ENCODE measurements at places on chromosomes 7 and 10.
A peak's percentile ranks its signal among the peaks of the same experiment; 100 is the strongest.

DNA sequence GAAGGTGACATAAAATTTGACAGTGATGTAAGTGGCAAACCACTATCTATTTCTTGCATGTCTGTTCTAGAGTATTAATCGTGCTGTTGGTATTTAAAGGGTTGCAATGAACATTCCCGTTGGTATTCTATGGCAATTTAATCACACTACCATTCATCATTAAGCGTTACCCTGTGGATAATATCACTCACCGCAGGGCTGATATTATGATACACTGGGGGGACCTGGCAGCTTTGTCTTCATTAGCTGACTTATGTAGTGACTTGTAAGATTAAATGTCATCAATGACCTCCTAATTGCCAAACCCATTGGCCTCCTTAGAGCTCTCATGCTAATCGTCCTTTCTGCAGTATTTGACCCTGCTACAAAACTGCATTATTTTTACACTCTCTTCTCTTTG, 624.5 kb upstream of the VSTM2A start:
- peak; percentile 59 for ATAC-seq

GRCh38 chr10:114893251-114893650, 44.7 kb upstream of the TRUB1 start:
- ATAC-seq = peak; percentile 57

- peak; percentile 44 for ATAC-seq
Measured at GRCh38 chr10:102735065-102735562, 8.6 kb upstream of the WBP1L start.

- no peak for ATAC-seq
Measured at GRCh38 chr10:67816719-67817118, 21.3 kb downstream of the DNAJC12 start.

- no peak for ATAC-seq
Measured at GRCh38 chr10:132977807-132978206, 35.4 kb upstream of the CFAP46 start.

DNA sequence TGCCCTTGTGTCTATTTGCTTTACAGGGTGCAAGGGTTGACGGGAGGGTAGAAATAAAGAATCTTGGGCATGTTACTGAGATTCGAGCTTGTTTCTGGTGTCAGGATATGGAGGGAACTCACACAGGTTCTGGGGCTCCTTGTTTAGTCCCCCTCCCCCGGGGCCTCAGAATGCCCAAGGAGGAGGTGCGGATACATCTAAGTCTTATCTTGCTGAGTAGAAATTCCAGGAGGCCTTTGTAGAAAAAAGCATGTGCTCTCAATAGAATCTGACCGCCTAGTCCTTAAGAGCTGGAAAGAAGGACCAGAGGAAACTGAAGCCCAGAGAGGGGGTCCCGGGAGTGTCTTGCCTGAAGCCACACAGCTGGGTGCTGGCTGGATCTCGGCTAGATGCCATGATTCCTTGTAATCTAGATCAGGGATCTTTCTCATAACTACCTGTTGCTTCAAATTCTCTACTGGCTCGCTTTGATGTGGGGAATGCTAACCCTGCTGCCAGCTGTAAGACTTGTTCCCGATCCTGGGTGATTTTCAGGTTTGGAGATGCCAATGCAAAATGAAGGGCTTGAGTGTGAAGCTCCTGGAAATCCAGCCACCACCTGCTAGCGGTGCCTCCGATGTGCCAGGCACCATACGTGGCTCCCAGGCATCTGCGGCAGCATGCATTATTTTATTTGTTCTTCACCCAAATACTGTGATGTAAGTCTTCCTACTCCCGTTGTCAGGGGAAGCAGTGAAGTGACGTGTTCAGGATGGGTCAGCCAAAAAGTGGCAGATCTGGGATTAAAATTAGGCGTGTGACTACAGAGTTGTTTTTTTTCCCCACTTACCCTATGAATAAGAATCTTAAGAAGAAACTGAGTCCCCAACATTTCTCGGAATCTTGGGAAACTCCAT, 226.0 kb downstream of the TCF7L2 start:
- no peak for ATAC-seq

- no peak for ATAC-seq
Measured at GRCh38 chr7:10475940-10476641, 497.6 kb upstream of the PHF14 start.

DNA sequence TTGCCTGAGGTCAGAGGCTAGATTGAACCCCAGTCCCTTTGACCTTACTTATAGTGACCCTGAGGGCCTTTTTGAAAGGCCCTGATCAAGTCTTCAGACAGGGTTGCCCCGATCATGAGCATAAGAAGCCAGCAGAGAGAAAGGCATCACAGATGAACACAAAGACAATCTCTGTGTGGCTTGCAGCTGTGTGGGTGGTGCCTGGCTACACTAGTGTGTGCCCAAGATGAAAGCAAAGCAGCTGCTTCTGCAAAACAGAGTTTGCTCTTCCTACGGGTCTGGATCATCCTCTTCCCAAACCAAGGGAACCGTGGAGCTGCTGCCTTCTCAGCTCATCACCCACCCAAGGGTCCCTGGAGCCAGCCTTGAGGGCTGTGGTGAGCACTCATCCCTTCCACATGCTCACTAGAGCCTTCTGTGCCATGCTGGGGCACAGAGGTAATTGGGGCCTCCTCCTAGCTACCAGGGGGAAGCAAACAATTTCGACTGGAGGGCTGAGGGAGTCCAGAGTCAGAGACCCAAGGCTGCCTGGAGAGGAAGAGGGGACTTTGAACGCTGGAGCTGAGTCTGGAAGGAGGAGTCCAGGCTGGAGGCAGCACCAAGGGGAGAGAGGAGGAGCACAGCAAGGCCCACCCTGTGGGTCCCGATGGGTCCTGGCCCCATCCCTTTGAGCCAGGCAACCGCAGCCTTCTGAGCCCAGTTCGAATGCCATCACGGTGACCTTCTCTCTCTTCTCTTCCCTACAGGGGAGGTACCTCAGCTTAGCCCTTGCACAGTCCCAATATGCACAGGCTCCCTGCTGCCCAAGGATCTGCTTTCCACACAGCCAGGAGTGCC, 42.3 kb downstream of the ANTXRL start:
- no peak for ATAC-seq

DNA sequence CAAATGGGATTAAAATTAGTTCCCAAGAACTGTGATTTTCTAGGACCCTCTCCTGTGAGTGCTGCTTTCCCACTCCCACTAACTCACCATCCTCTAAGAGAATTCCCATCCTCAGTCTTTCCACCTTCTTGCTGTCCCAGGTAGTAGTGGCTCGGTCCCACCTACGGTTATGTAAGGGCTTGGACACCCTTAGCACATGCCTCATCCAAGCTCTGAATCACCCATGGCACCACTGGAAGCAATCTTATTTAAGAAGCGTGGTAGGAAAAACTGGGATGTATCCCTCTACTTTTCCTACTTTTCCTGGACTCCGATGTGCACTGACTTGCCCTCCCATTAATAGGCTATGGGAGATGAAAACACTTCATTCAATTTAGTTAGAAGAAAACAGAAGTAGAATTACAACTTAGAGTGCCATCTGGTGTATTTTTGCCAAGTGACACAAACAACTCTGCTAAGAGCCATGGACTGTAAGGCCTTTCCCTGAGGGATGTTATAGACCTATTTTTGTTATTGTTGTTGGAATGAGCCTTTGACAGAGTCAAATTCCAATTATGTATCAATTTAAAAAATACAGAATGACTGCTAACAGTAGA, 13.7 kb upstream of the ANKRD22 start:
- no peak for ATAC-seq

DNA sequence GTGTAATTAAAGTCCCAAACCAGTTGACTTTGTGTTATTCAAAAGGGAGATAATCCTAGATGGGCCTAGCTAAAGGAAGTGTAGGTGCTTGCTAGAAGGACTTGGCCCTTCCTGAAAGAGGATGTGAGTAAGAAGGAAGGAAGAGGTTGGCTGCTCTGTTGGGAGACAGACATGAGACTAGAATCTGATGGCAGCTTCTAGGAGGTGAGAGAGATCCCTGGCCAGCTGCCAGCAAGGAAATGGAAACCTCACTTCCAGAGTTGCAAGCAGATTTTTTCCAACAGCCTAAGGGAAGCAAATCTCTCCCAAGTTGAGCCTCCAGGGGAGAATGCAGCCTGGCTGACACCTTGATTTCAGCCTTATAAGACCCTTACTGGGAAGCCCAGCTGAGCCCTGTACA, 368.4 kb upstream of the ZMIZ1 start:
- ATAC-seq = no peak

DNA sequence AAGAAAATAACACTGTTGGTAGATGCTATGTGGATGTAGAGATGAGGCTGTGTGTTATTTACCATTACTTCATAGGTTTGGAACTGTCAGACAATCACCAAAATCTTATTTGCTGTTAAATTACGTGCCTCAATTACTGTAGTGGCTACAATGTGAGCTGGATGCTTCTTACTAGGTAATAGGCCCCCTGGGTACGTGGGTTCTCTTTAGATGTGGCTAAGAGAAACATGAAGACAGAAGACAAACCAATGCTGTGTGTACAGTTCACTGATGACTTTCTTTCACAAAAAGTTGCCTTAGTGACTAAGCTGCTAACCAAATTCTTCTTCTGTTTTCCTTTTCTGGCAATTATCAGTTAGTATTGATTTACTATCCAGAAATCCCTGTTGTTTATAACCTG, 144.6 kb downstream of the SEMA3E start:
- ATAC-seq = no peak

GRCh38 chr7:77441046-77441445, 24.9 kb upstream of the GSAP start:
- no peak for ATAC-seq

DNA sequence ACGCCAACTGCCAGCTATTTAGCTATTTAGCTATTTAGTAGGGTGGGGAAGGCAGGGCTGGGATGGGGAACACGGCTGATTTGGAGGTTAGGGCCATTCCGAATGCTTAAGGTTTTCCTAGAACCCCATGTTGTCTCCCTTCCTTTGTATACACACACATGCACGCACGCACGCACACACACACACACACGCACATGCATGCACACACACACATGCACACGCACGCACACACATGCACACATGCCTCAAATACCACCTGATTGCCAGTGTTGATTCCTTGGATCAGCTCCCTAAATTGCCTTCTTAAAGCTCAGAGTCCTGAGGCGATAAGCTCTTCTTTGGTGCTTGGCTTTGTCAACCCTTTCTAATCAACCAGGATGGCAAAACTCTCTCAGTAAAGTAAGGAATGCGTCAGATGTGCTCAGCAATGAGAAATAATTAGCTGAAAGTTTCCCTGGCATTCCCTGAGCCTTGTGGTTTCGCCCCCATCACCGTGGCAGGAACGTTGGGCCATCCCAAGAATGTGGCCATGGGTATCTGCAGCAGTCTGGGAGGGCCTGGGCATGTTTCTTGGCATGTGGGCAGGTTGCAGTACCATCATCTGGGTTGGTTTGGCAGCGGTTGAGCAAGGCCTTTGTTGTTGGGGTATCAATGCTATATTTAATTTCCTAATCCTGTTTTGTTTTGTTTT, 305.6 kb downstream of the LRMDA start:
- no peak for ATAC-seq

- no peak for ATAC-seq
Measured at GRCh38 chr7:128395748-128396147, 14.0 kb downstream of the IMPDH1 start.

DNA sequence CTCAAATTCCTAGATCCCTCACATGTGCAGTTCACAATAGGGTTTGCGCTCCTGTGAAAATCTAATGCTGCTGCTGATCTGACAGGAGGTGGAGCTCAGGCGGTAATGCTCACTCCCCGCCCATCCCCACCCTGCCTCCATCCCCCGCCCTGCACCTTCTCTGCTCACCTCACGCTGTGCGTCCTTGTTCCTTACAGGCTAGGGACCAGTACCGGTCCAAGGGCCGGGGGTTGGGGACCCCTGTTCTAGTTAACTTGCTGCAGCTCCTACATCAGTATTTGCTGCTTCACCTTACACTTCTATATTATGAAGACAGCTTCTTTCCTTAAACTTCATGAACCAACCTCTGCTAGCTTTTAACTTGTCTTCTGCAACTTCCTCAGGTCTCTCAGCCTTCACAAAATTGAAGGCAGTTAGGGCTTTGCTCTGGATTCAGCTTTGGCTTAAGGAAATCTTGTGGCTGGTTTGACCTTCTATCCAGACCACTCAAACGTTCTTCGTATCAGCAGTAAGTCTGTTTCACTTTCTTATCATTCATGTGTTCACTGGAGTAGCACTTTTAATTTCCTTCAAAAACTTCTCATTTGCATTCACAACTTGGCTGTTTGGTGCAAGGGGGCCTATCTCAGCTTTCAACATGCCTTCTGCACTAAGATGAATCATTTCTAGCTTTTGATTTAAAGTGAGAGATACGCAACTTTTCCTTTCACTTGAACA, 1.7 kb upstream of the TNKS2 start:
- ATAC-seq = peak; percentile 30

- ATAC-seq = no peak
Measured at GRCh38 chr10:66550351-66550750, 375.5 kb upstream of the LRRTM3 start.

DNA sequence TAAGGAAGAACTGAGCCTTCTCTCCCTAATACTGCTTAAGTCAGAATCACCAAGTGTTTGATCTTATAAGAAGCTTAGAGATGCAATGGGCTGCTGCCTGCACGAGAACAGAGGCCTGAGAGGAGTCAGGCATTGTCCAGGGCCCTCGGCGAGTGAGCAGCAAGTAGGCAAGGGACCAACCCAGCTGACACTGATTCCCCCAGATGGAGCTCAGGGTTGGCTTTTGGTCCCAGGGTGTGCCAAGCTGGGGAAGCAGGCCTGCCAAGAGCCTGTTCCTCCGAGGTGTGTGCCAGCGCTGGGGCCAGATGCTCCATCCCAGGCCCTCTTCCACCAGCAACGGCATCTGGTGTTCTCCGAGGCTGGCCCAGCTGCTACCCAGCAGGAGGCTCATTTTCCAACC, 222.0 kb upstream of the ZMIZ1 start:
- ATAC-seq = no peak

- no peak for ATAC-seq
Measured at GRCh38 chr7:2117646-2118045, 115.1 kb downstream of the MAD1L1 start.

DNA sequence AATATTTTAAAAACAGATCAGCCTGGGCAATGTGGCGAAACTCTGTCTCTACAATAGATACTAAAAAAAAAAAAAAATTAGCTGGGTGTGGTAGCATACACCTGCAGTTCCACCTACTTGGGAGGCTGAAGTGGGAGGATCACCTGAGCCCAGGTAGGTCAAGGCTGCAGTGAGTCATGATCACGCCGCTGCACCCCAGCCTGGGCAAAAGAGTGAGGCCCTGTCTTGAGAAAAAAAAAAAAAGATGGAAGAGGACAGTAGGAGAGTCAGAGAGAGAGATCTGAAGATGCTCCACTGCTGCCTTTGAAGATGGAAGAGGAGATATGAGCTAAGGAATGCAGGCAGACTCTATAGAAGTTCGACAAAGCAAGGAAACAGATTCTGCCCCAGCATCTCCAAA, 181.9 kb downstream of the CALN1 start:
- ATAC-seq = no peak

DNA sequence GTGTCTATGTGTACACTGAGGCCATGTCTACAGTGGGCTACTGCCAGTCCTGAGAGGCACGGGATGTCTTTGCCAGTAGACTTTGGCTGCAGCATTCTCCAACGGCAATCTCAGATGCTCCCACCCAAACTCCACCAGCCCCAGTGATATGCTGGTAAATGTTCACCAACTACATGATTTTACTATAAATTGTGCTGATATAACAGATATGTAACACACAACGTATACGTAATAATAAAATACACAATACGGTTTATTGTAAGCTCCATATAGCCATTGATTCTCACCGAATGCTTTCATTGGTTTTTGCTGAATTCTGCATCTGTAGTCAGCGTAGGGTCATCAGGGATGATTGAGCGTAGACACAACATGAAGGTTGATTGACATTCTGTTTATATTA, 47.3 kb upstream of the C7orf33 start:
- ATAC-seq = no peak
